ENCODE measurements at places on chromosomes 5 and 9.

DNA sequence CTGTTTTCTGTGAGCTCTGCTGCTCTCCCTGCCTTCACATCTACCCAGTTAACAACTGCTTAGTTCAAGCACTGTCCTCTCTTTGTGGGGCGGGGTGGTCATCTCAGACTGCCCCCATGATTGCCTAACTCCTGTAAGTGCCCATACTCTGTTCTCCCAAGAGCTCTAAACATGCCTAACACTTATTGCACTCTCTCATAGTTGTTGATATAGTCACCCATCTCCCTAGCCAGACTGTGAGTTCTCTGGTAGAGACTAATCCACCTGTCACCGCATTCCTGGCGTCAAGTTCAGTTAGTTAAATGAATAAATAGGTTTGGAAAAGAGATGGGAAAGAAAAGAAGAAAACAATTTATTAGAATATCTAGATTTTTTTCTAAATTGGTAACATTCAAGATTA, 18.3 kb upstream of the MUSK start:
- no peak for DNase-seq

GRCh38 chr9:123933440-123934212, 3.7 kb upstream of the DENND1A start:
- no peak for DNase-seq

DNA sequence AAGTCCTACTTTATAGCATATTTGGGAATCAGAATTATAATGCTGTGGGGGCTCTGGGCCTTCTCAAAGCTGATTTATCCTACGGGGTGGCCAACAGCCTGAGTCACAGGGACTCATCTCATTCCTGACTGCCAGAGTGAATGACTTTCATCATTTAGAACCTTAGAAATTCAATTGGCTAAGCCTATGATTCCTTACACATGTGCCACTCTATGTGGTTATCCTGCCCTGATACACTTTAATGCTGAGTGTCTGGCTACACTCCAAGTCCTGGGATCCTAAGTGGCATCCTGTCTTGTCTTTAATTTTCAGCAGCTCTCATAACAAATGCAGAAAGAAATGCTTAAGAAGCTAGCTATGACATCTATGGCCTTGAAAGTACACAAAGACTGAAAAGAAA, 75.2 kb upstream of the FREM1 start:
- DNase-seq: no peak

- no peak for DNase-seq
Measured at GRCh38 chr5:105754056-105754455, 1916.7 kb downstream of the EFNA5 start.

GRCh38 chr9:88818495-88819201, 172.6 kb upstream of the S1PR3 start:
- DNase-seq: peak; percentile 27

DNA sequence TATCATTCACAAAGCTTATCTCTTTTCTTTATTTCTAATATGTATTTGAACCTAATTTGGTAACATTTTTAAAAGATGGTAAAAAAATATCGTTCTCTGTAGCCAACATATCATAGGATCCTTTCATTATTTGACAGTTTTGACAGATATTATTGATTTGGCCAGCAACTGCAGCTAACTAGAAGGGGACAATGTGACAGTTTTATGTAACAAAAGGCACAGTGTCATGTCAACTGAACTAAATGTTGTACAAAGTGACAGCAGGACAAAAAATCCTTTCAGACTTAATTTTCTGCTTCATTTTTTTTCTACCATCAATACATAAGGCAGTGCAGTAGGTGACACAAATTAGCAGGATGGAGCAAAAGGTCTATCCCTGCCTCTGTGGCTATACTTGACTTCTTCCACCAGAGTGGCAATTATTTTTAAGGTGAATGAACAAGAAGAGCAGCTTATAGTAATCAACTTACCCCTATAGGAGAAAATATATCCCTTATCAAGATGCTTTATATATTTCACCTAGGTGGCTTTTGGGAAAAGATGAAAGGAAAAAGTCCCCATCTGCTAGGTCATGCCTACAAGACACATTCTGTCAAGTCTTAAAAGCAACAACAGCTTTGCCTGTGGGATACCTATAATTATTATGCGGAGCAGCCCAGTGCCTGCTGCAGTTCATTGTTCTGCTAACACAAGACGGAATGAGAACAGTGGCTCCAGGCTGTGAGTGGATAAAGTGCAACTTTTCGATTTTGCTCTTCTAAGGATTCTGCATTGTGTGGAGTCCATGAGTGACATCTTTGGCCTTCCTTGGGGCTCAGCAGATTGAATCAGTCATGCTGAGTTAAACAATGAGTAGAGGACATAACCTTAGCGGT, 694.9 kb downstream of the ISL1 start:
- no peak for DNase-seq

DNA sequence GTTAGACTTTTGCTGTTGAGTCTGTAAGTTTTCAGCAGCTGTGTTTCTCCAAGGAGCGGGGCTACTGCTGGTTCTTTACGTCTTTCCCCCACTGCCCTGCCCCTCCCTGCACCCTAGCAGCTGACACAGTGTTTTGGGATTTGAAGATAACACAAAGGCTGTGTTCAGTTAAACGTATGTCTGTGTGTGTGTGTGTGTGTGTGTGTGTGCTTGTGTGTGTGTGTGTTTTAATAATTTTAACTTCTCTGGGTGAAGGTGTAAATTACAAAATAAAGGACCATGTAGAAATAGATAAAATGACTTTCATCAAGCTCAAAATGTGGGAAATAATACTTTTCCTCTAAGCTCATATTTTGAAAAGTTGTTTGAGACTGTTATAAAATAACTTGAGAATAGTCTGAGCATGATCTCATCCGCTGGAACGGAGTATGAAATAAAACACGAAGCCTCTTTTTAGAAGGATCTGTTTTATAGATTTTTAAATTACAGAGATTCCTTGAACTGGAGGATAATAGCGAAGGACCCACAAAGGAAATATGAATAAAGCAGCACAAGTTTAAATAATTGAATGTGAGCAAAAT, 10.9 kb downstream of the ABL1 start:
- no peak for DNase-seq

DNA sequence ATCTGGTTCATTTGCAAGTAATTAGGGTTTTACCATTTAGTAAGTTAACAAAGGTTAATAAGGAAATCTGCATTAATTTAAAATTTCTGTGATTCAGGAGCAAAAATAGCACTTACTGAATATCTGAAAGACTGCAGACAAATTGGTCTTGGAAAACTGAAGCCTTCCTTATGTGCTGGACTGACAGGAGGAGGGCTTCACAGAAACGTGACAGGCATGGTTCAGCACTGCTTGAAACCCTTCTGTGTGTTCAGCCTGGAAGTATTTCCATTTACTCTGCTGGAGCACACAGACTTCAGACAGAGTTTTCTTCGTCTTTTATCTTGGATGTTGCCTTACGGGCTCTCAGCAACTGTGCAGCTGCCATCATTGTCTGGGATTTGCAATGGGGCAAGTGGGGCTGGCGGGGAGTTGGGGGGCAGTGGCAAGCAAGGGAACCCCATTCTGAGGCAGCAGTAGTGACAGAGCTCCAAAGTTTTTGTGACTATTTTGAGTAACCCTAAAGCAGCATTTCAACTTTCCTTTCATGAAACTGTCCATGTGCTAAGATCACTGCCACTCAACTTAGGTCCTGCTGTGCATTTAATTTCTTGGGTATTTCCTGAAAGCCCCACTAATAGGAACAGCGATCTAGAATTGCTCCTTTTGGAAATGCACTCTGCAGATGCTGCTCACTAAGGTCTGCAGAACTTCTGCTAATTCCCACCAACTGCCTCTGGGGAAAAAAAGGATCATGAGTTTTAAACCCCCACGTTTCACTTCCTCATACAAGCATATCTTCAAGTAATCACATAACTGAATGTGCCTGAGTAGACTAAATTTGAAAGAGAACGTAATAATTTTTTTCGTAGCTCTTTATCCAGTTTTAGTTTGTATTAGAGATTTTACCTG, 56.6 kb downstream of the KCNN2 start:
- DNase-seq: no peak

DNA sequence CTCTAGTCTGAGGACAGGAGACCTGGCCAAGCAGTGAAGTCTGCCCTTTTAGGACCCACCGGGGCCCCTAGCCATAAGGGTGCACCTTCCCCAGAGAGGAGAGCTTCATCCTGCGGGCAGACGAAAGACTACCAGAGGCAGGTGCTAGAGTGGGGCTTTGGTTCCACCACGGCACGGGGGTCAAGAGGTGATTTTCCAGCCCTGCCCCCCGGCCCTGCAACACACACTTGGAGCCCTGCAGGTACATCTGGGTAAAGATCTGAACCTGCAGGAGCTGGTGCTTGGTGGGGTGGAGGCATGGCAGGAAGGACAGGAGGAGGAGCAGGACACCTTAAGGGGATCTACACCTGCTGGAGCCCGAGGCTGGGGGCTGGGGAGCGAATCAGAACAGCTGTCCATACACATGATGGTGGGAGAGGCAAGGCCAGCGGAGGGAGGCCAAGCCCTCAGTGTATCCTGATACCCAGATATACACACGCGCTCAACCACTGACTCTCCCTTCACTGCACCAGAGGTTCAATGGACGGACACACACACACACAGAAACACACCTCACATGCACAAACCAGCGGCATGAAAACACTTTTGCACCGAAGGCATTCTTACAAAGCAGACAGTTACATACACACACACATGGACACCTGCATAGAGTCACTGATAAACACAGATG, 98.4 kb upstream of the MVB12B start:
- no peak for DNase-seq

DNA sequence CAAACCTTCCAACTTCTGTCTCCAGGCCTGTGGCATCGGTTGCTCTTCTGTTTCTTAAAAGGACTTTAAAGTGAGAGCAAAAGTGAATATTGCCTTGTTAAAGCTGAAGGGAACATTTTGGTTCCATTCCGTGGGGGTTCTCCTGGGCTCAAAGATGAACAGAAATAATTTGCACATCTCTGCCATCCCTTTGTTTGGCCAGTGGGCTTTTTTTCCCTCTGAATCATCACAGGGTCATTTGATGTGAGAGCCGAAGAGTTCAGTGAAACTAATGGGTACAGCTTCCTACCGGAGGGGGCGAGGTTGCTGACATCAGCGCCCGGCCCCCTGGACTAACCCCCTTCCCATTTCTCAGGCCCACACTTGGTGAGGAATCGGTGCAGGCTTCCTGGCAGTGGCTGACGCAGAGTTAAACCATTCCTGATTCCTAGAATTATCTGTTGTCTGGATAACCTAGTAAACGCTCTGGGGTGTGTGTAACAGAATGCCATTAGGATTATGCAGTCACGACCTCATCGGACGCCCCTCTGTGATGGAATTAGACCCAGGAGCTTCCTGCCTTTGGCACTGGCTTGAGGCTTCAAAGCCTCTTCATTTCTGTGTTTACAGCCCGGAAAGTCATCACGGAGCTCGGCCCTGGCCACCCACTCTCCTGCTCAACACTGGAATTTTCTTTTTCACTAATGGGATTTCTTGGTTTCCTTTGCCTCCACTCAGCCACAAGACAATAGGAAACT, 61.6 kb upstream of the RPL26L1 start:
- no peak for DNase-seq

- peak; percentile 47 for DNase-seq
Measured at GRCh38 chr9:92964607-92965060, 17.3 kb downstream of the FGD3 start.

DNA sequence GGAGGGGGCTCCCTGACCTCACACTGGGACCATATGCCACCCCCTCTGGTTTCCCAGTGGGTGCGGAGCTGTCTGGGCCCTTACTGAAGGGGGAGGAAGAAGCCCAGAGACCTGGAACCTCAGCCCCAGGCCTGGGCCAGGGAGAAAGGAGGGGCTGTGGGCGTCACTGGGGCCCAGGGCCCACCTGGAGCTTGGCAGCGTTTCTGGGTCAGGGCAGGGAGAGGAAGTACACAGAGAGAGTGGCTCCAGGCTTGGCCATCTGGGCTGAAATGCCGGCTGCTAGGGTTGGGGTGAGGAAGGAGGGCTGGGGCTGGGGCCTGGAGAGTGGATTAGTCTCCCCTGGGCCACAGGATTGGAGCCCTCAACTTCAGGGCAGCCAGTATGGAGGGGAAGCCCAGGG, 6.4 kb upstream of the DAB2IP start:
- DNase-seq: no peak

GRCh38 chr5:140295414-140295813, 7.5 kb downstream of the PFDN1 start:
- DNase-seq: no peak

DNA sequence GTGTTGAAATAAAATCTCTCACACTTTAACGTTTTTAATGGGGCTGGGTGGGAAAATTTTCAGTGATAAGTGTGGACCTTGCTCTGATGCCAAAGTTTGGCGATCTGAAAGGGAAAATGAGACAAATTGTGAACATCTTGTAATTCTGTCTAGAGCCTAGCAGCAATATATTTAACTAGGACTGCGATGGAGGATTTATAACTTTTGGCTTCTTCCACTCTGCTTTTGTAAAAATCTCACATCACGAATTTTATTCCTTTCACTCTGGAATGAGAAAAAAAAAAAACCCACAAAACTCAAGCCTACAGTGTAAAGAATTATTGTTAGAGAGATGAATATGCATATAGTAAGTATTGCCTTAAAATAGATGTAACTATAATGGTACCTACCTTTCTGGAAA, 19.9 kb downstream of the CCNH start:
- no peak for DNase-seq

GRCh38 chr5:114055318-114056184, 306.3 kb upstream of the KCNN2 start:
- DNase-seq: no peak

Measured in breast epithelium (tissue), 4 donors.